Astrocyte (in vitro differentiated cells and primary cell): ENCODE measurements at places on chromosomes 3 and 15. TPM values are rescaled to one million over a fixed set of nuclear protein-coding genes. Genes with fewer than 3 reads are reported as not detected.

- H3K27me3 ChIP-seq, result no peaks in the 10 kb centered on the region
- H3K27ac ChIP-seq, result no peak overlapping the region
- H3K36me3 ChIP-seq, result no peaks in the 10 kb centered on the region
- no peak overlapping the region for H3K4me3 ChIP-seq
Measured at GRCh38 chr3:180082699-180083098, 46.0 kb upstream of the PEX5L start.

The INSYN1 gene
- 5.2 and 9.1 TPM in 2 replicates for total RNA-seq

- H3K36me3 ChIP-seq, result no peaks in the 10 kb centered on the region
- H3K27ac ChIP-seq, result no peak overlapping the region
- peaks cover 4% of the 10 kb centered on the region for H3K4me1 ChIP-seq
- H3K4me3 ChIP-seq, result no peak overlapping the region
Measured at GRCh38 chr3:22263042-22263441, 512.0 kb upstream of the ZNF385D start.

DNA sequence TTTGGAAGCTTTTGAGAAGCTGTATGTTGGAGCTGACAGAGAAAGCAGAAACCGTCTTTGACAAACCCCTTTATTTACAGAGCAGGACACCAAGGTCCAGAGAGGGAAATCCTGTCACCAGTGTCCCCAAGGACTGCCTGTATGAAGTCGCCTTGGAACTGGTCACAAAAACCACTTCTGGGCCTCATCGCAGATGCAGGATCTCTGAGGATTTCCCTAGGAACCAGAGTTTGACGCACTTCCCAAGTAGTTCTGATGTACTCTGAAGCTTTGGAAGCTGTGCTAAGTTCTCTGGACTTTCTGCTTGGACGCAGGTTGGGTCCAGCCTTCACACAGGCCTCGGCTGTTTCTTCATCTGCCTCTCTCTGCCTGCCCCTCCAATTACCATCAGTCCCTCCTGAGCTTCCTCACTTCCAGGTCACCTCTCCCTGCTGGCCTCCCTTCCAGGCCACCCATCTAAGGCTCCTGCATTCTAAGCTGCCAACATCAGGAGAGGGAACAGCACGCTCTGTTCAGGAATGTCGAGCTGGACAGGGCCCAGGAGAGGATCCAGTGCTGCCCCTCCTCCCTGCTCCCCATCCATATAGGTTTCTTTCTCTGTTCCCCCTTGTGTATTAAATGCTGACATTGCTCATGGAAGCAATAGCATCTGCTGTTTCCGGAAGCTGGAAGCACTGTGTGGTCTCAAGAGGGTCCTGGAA lies 270.8 kb downstream of the OPA1 start:
- no peak overlapping the region for H3K27ac ChIP-seq
- H3K4me1 ChIP-seq, result peaks cover 8% of the 10 kb centered on the region
- no peak for DNase-seq
- no peaks in the 10 kb centered on the region for H3K36me3 ChIP-seq
- peaks cover 15% of the 10 kb centered on the region for H3K27me3 ChIP-seq

The SEMA3G gene
- 0.09 and 0.26 TPM in 2 replicates for total RNA-seq

DNA sequence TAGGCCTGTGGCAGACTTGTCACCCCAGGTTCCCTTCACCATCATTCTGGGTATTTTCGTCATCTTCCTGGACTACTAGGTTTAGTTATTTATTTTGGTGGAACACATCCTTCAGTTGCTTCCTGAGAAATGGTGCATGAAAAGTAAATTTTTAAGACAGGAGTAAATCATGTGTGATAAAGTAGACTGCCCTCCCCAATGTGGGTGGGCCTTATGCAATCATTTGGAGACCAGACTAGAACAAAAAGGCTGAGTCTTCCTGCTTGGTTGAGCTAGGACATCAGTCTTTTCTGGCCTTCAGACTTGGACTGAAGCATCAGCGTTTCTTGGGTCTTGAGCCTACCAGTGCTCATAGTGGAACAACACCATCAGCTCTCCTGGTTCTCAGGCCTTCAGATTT lies 50.7 kb upstream of the SLC2A2 start:
- no peaks in the 10 kb centered on the region for H3K4me1 ChIP-seq
- no peaks in the 10 kb centered on the region for H3K36me3 ChIP-seq
- no peak for DNase-seq
- no peaks in the 10 kb centered on the region for H3K27me3 ChIP-seq

GRCh38 chr3:116663161-116664110 lies 46.1 kb upstream of the TUSC7 start:
- no peaks in the 10 kb centered on the region for H3K27me3 ChIP-seq
- no peak overlapping the region for H3K27ac ChIP-seq
- no peak overlapping the region for H3K4me3 ChIP-seq
- H3K4me1 ChIP-seq, result no peaks in the 10 kb centered on the region
- DNase-seq, result no peak

- H3K36me3 ChIP-seq, result no peaks in the 10 kb centered on the region
- peak; percentile 59 for DNase-seq
- no peak overlapping the region for H3K4me3 ChIP-seq
- H3K27me3 ChIP-seq, result peaks cover 14% of the 10 kb centered on the region
- H3K27ac ChIP-seq, result no peak overlapping the region
Measured at GRCh38 chr15:79192462-79193036, 90.0 kb upstream of the ANKRD34C start.

DNA sequence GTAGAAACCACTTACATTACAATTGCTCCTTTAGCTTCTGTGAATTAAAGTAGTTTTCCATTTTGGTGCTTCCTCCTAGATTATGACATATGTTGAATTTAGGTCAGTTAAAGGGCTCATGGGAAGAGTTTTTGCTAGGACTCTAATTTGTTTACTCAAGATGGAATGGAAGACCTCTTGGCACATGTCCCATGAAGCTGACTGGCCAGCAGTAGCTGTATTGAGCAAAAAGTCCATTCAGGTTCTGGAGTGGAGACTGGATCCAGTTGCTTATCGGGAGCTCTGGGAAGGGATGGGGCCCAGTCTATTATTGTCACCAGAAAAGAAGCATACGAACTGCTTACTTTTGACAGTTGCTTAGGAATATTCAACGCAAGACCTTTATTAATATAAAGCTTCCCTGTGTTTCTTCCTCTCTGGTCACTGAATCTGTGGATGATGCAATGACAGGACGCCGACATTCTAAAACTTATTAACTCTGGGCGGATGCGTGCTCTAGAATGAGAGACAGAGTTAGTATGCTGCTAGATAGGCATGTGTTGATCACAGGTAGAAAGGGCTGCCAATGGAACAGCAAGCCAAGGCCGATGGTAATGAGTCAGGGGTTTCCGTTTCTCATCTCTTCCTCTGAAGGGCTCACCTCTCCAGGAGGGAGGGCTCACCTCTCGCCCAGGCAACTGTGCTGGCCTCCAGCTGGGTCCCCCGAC lies 155.8 kb downstream of the NR1D2 start:
- no peak overlapping the region for H3K4me3 ChIP-seq
- DNase-seq, result no peak
- no peak overlapping the region for H3K27ac ChIP-seq
- H3K36me3 ChIP-seq, result no peaks in the 10 kb centered on the region

- no peaks in the 10 kb centered on the region for H3K27me3 ChIP-seq
- H3K27ac ChIP-seq, result no peak overlapping the region
- H3K4me3 ChIP-seq, result no peak overlapping the region
- no peaks in the 10 kb centered on the region for H3K36me3 ChIP-seq
- H3K4me1 ChIP-seq, result no peaks in the 10 kb centered on the region
Measured at GRCh38 chr3:31670722-31671121, 138.0 kb downstream of the STT3B start.

DNA sequence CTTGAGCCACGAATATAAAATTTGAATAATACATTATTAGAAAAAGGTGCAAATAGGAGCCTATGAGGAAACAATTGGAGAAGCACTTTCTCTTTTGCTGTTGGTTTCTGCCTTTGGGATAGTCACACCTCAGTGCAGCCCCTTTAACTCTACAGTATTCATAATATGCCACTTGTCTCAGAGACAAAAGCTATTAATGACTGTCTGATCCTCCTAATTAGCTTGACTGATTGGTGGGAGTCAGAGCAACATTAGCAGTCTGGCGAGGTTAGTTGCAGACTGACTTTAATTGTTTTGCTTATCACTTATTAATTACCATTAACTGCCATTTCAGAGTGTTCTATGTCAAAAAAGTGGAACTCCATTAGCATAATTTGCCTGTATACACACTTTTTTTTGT lies 225.0 kb upstream of the ARHGEF26 start:
- no peak overlapping the region for H3K27ac ChIP-seq
- H3K4me1 ChIP-seq, result no peaks in the 10 kb centered on the region
- no peak overlapping the region for H3K4me3 ChIP-seq

GRCh38 chr3:114242947-114243346 lies 5.6 kb upstream of the ZNF80 start:
- no peaks in the 10 kb centered on the region for H3K27me3 ChIP-seq
- no peak overlapping the region for H3K27ac ChIP-seq
- H3K36me3 ChIP-seq, result no peaks in the 10 kb centered on the region
- no peak for DNase-seq
- H3K4me3 ChIP-seq, result no peak overlapping the region

GRCh38 chr3:50230104-50230793 lies 5.8 kb upstream of the GNAI2 start:
- H3K4me1 ChIP-seq, result peaks cover 4% of the 10 kb centered on the region
- H3K27me3 ChIP-seq, result no peaks in the 10 kb centered on the region
- H3K4me3 ChIP-seq, result no peak overlapping the region
- no peak overlapping the region for H3K27ac ChIP-seq

- H3K4me1 ChIP-seq, result peaks cover 7% of the 10 kb centered on the region
- DNase-seq, result no peak
- no peak overlapping the region for H3K4me3 ChIP-seq
Measured at GRCh38 chr3:21331857-21332256, 419.2 kb downstream of the ZNF385D start.

GRCh38 chr15:40891810-40892446 lies 2.3 kb upstream of the VPS18 start:
- no peaks in the 10 kb centered on the region for H3K27me3 ChIP-seq
- no peak overlapping the region for H3K27ac ChIP-seq
- H3K4me1 ChIP-seq, result peaks cover 14% of the 10 kb centered on the region
- peaks cover 8% of the 10 kb centered on the region for H3K36me3 ChIP-seq

DNA sequence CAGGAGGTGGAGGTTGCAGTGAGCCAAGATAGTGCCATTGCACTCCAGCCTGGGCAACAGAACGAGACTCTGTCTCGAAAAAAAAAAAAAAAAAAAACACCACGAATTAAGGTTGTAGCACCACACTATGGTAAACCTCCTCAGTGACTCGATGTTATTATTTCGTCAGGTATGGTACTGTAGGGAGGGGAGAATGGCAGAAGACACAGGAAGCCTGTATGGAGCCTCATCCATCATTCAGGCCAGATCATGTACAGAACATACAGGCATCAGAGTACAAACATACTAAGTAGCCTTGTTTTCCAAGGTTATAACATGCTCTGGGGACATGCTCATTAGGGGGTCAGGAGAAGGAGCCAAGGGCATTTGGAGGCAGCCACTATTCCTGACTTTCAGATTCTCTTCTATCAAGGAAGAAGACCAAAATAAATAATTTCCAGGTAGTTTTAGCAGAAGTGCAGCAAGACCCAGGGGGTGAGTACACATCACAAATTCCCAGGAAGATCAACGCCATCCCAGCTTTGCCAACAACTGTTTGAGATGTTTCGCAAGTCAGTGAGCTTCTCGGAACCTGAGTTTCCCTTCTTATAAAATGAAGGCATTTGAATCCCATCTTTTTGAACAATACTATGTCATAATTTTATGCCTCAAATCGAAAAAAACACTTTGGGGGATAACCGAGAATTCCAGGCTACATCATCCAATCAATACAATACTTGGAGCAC lies 79.8 kb downstream of the FOXP1 start:
- peaks cover 27% of the 10 kb centered on the region for H3K4me1 ChIP-seq
- H3K36me3 ChIP-seq, result no peaks in the 10 kb centered on the region
- no peaks in the 10 kb centered on the region for H3K27me3 ChIP-seq
- peak overlapping the region; percentile 31 for H3K4me3 ChIP-seq
- peak overlapping the region; percentile 98 for H3K27ac ChIP-seq
- DNase-seq, result peak; percentile 87

GRCh38 chr15:73374604-73375003 lies 5.8 kb upstream of the HCN4 start:
- H3K36me3 ChIP-seq, result no peaks in the 10 kb centered on the region
- no peak overlapping the region for H3K27ac ChIP-seq
- H3K4me3 ChIP-seq, result no peak overlapping the region
- H3K4me1 ChIP-seq, result no peaks in the 10 kb centered on the region
- H3K27me3 ChIP-seq, result peaks cover 37% of the 10 kb centered on the region
- no peak for DNase-seq

DNA sequence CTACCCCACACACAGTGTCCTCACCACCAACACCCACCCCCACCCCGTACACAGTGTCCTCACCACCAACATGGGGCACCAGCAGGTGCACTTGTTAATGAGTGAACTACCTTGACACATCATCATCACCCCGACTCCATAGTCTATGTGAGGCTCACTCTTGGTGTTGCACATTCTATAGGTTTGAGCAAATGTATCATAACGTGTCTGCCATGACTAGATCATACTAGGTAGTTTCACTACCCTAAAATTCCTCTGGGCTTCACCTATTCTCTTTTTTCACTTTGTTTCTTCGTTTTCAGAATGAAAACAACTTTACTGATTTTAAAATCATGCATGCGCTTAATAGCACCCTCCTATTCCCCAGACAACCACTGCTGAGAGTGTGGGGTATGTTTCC lies 102.6 kb upstream of the SLC6A6 start:
- no peak overlapping the region for H3K4me3 ChIP-seq
- H3K36me3 ChIP-seq, result no peaks in the 10 kb centered on the region
- H3K27ac ChIP-seq, result no peak overlapping the region
- peaks cover 43% of the 10 kb centered on the region for H3K27me3 ChIP-seq

GRCh38 chr3:182980204-182981037 lies at the start of gene DCUN1D1:
TSS of gene DCUN1D1 (minus strand) at chr3:182980538. CDS start at chr3:182980489, 49 bp downstream.
- H3K36me3 ChIP-seq, result no peaks in the 10 kb centered on the region
- peak within 1 kb of the TSS; percentile 89 for H3K4me3 ChIP-seq
- peak; percentile 60 for DNase-seq
- H3K4me1 ChIP-seq, result peaks cover 12% of the 10 kb centered on the region

DNA sequence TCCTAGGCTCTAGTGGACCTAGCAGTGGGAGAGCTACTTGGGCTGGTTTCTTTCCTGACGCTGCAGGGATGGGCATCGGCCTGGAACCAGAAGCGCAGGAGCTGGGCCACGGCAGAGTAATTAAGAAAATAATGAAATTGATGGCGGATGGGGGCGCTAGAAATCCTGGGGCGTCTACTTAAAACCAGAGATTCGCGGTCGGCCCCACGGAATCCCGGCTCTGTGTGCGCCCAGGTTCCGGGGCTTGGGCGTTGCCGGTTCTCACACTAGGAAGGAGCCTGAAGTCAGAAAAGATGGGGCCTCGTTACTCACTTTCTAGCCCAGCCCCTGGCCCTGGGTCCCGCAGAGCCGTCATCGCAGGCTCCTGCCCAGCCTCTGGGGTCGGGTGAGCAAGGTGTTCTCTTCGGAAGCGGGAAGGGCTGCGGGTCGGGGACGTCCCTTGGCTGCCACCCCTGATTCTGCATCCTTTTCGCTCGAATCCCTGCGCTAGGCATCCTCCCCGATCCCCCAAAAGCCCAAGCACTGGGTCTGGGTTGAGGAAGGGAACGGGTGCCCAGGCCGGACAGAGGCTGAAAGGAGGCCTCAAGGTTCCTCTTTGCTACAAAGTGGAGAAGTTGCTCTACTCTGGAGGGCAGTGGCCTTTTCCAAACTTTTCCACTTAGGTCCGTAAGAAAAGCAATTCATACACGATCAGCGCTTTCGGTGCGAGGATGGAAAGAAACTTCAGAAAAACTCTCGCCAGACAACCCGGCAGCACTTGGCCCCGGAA lies 6.1 kb downstream of the SOX14 start:
- no peak for DNase-seq
- no peak overlapping the region for H3K27ac ChIP-seq
- H3K4me3 ChIP-seq, result no peak overlapping the region
- H3K27me3 ChIP-seq, result peaks cover 92% of the 10 kb centered on the region

GRCh38 chr3:29649815-29650547 lies 369.1 kb downstream of the RBMS3 start:
- no peak overlapping the region for H3K4me3 ChIP-seq
- H3K27ac ChIP-seq, result no peak overlapping the region
- H3K4me1 ChIP-seq, result peaks cover 2% of the 10 kb centered on the region
- peak; percentile 28 for DNase-seq
- H3K36me3 ChIP-seq, result no peaks in the 10 kb centered on the region

The GOLGA8H gene
- total RNA-seq, result 0.32 and 0.34 TPM in 2 replicates
